Left forelimb (tissue), 1 donor: ENCODE measurements at places on chromosomes 4 and X.

GRCh38 chr4:114603497-114603896 is 4.9 kb downstream of the UGT8 start:
- DNase-seq: no peak

GRCh38 chrX:130416785-130417184 is 15.0 kb downstream of the RBMX2 start:
- no peak for DNase-seq

GRCh38 chr4:128906581-128906980 is 97.1 kb downstream of the JADE1 start:
- no peak for DNase-seq

DNA sequence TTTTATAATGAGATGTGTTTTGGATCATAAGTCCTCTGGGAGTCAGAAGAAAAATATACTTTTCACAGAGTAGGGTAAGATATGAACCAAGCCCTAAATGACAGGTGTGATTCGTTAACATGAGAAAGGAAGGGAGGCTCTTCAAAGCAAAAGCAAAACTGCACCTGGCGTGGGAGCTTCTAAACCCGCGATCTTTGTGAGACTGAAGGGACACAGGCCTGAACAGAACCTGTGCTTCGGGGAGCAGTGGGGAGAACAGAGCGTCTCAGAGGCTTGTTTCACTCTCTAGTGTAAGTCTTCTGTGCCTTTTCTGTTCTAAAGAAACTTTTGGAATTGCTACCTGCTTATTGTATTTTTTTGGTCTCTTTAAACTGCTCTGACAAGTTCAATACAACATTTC is 30.2 kb upstream of the CYP4V2 start:
- DNase-seq: no peak

- DNase-seq: no peak
Observed at GRCh38 chr4:159248384-159249178, 145.7 kb downstream of the RAPGEF2 start.

- peak; percentile 89 for DNase-seq
Observed at GRCh38 chr4:15655223-15656037, at the start of gene FBXL5. Gene FBXL5 (minus strand): TSS chr4:15655357. CDS start chr4:15655287, 70 bp downstream.

DNA sequence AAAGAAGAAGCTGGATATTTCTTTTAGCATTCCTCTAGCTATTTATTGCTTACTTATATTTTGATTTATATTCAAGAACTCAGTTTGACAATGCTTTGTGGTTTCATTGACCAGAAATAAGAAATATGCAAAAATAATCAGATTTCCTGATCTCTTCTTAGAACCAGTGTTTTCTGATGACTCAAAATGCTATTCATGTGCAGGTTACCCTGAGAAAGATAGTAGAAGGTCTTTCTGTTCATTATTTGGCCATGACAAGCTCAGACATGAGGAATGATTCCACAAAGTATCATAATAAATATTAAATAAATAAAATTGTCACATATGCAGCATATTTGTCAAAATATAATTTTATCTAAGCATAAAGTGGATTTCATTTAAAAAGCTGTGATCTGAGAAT is 24.1 kb downstream of the ADH7 start:
- DNase-seq: no peak

- DNase-seq: no peak
Observed at GRCh38 chr4:175066923-175067627, 148.9 kb downstream of the ADAM29 start.

- no peak for DNase-seq
Observed at GRCh38 chr4:74583089-74583700, 138.3 kb downstream of the AREG start.

GRCh38 chrX:23003116-23003515 is 3.4 kb downstream of the DDX53 start:
- no peak for DNase-seq

DNA sequence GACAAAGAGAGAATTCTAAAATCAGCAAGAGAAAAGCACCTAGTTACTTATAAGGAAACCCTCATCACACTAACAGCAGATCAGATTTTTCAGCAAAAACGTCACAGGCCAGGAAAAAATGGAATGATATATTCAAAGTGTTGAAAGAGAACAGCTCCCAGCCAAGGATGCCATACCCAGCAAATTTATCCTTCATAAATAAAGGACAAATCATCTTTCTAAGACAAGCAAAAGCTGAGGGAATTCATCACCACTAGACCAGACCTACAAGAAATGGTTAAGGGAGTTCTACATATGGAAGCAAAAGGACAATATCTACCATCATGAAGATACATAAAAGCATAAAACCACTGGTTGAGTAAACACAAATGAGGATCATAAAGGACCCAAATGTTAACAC is 53.6 kb downstream of the MANBA start:
- DNase-seq: no peak

DNA sequence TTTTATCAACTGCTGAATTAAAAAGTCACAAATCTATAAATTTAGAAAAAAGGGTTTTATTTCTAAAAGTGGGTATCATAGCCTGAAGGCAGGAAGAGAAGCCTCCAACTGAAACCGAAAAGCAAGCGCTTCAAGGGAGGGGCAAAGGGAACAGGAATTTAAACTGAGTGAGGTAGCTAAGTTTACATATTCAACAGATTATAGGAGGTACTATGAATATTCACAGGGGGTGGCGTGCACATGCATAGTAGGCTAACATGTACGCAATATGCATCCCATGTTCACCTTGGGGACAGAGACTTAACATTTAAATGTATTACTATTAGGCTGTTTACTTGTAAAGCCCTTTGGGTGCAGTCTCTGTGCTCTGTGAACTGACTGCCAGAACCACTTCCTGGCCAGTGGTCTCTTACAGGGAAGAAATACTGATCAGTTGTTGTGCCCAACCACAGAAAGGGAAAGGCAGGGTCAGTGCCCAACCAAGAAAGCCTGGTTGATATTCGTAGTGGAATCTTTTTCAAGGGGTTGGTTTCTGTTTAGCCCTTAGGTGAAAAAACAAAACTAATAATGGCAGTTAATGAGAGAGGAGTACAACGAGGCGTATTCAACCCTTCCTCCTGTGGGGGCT is 168.7 kb upstream of the GALNTL6 start:
- DNase-seq: no peak
